ENCODE measurements at places on chromosomes 1 and 21.

DNA sequence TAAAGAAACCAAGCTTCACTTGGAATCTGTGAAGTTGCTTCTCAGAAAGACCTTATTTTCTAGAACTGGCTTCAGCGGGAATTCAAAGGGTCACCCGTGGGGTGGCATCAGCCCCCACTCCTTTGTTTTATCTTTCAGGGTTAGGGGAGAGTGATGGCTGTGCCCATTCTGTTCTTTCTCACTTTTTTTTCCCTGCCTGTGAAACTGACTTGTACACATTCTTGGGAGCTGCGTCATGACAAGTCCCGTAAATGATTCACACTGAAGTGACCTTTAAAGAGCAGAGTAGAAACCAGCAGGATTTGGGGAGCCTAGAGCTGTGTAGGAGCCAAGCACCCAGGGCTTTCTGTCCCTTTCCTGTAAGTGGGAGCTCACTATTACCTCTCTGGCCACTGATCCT lies 43.8 kb downstream of the SLC44A3 start:
- DNase-seq: no peak

- no peak for DNase-seq
Measured at GRCh38 chr1:28437264-28437923, 67.9 kb downstream of the PHACTR4 start.

- no peak for DNase-seq
Measured at GRCh38 chr1:67148516-67149178, 13.9 kb upstream of the C1orf141 start.

- no peak for DNase-seq
Measured at GRCh38 chr1:108057541-108057940, 92.6 kb upstream of the VAV3 start.

DNA sequence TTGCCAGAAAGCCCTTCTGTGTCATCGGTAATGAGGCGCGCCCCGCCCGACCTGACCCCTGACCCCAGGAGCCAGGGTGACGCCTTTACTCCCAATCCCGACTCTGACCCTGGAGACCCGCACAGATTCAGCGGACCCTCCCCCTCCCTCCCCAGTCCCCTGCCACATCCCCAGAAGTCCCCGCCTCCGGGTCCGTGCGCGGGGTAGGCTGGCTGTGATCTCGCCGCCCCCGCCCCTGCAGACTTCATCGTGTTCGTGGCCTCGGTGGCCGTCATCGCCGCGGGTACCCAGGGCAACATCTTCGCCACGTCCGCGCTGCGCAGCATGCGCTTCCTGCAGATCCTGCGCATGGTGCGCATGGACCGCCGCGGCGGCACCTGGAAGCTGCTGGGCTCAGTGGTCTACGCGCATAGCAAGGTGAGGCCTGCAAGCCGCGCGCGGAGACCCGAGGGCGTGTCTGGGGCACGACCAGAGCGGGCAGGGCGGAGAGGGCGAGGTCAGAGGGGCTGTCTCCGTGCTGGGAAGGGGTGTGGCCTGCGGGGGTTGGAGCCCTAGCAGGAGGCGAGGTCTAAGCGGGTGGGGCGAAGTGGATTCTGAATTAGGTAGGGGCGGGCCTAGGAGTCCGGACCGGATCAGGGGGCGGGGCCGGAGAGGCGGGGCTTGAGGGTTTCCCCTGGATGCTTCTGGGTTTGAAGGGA lies 34.8 kb downstream of the KCNQ4 start:
- peak; percentile 79 for DNase-seq

GRCh38 chr1:198106011-198106410 lies 50.8 kb upstream of the NEK7 start:
- DNase-seq: no peak

DNA sequence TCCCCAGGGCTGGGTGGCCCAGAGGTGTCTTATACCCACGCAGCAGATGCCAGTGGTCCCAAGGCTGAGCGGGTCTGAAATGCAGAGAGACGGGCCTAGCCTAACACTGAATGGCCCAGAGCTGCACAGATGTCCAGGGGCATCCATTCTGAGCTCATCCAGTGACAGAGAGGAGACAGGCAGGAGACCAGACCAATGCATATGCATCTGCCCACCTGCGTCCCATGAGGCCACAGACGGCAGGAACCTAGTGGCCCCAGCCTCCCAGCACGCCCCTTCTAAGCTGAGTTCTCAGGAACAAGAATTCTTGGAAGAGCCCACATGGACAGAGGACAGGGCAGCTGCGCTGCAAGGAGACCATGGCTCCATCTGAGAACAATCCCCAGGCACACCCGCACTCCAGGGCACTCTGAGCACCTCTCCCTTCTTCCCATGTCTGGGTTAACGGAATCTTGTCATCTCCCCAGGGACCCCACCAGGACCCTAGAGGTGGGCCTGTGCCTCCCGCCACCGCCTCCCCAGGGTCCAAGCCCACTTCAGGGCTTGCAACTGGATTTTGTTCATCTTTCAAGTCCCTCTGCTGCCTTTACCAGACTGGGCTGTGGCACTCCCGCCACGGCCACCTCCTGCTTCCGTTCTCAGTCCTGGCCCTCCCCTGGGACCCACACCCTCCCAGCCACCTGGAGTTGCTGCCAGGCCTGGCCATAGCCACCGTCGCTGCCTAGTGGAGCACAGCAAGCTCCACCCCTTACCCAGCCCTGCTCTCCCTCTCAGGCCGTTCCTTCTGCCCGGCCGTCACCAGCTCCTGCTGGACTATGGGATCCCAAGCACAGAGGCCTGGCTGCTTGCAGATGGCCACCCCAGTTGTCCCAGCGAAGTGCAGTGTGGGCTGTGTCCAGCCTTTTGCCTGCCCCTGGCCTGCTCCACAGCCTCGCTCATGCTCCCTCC lies 3.3 kb downstream of the WNT3A start:
- no peak for DNase-seq

DNA sequence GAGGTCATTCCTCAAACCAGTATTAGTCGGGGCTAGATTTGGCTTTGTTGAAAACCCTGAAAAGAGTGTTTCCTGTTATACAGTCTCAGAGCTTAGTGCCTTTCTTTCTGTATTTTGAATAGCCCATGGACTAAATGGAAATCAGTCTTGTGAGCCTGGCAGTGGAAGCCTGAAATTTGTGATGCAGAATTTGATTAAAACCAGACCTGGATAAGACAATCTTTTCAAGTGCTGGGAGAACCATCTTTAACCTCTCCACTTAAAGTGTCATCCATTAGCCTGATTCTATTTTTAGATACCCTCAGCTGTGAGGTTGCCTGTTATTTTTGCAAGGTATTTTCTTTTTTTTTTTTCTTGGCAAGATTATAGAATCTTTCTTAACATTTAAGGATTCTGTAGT lies 19.5 kb downstream of the ACTN2 start:
- no peak for DNase-seq

DNA sequence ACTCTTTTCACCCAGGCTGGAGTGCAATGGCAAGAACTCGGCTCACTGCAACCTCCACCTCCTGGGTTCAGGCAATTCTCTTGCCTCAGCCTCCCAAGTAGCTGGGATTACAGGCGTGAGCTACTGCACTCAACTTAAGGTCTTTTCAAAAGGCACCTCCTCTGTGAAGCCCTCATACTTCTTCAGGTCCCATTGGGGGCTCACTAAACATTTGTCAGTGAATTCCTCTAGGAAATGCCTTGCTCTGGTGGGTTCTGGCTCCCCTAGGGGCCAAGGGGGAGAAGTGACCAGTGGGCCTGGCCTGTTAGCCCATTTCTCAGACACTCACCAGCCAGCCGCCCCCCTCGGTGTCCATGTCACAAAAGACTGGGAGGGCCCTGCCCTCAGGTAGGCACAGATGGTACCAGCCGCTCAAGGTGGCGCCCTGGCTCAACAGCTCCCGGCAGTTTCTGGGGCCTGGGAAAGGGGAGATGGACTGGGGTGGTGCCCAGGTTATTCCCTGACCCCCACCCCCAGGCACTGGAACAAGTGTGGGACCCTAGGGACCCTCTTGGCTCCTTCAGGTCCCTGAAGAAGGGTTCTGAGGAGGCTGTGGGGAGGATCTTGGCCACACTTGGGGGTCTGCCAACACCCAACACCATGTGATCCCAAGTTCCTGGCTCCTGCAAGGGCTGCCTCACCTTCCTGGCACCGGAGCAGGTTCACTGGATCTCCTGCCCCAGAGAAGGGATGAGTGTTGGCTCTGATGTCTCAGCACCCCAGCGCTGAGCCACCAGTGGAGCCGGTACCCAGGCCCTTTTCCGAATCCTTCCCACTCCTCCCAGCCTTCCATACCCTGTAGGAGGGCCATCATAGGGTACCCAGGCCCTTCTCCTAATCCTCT lies 1.6 kb downstream of the FCN3 start:
- DNase-seq: no peak

GRCh38 chr21:46561445-46562090 lies 43.3 kb downstream of the S100B start:
- DNase-seq: no peak

- DNase-seq: no peak
Measured at GRCh38 chr1:2855206-2856065, 53.9 kb upstream of the TTC34 start.

DNA sequence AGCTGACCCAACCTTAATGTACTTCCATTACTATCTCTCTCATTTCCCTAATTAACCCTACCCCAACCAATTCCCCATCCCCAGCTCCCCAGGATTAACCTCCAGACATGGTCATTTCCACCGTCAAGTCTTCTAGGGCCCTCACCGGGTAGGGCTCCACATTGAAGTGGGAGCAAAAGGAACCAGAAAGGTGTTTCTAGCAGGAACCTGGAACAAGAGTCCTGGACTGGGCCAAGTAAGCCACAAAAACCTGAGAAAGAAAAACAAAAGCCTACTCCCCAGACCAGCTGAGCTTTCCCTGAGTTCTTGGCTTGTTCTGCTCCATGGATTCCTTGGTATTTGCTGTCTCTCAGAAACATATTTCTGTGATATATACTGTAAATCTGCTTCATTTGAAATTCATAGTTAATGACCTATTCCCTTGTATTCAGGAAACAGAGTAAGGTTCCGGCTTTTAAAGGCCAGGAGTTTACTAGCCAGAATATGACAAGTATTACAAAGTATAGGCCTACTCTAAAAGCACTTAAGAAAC lies 58.4 kb downstream of the SYF2 start:
- no peak for DNase-seq

GRCh38 chr1:59506952-59507351 lies 210.1 kb downstream of the FGGY start:
- no peak for DNase-seq

GRCh38 chr21:33115631-33116510 lies 45.9 kb downstream of the OLIG1 start:
- DNase-seq: no peak

DNA sequence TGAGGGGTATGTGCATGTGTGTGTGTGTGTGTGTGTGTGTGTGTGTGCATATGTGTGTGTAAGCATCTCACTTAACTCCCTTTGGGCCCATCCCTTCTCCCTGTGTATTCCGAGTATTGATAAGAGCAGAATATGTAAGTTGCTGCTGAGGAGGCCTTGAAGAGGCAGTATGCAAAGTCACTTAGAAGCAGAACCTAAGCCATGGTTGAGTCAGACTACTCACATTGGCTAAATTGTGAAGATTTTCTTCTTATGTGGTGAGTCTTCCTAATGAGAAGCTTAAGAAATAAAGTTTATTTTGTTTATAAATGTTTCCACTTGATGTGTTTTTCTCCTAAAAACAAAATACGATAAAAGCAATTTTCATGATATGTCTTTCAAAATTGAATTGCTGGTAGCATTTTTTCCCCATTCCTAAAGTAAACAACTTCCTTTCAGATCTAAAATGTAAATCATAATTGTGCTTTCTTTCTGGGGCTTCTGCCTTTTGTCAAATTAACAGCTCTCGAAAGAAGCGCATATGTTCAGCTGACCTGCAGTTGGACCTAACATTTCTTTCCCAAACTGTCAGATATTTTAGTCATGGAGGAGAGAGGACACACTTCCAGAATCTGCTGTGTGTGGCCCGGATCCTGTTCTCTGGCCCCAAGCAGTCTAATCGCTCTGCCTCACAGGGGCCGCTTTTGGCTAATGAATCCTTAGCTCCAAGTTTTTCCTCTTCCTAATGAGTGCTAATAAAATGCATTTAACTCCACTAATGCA lies 284.0 kb downstream of the DUSP10 start:
- DNase-seq: no peak

DNA sequence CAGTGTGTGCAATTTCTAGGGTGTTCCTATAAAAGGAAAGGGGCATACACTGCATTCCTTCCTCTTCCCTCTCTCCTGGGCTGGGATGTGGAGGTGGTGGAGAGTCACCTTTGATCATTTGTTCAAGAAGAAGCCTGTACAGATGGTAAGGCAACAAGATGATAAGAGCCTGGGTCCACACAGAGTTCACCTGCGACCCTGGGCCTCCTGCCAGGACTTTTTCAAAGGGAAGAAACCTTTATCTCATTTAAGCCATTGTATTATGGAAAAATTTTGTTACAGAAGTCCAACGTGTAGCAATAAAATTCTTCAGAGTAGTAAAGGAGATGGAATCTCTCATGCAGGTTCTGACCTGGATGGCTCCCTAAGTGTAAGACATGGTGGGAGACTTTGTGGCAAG lies 189.1 kb downstream of the MIS18A start:
- DNase-seq: no peak

DNA sequence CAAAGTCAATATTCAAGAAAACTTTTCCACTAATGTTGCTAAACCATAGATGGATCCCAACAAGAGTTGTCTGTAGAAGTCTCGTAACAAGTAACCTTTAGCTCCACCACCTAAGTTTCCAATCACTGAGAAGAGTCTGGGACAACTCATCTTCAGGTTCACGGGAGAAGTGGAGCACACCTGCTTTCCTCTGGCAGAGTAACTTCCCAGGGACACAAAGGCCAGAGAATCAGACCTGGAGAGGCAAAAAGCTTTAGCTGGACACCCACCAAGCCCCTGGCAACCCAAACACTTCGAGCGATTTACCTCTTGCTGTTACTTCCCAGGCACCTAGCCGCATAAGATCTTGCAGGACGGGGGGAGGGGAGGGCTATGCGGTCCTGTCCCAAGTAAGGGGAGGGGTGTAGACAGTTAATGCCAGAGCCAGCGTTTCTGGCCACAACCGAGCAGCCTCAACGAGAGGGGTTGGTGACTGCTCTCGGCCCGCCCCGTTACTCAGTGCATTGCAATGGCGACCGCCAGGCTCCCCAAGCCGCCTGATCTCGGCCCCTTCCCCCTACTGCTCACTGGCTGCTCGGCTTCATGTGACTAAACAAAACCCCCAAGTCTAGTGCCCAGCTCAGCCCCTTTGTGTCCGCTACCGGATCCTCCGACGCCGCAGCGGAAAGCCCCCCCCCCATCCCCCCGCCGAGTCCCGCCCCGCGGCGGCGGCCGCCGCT lies 709 bp downstream of the ZNF644 start:
- no peak for DNase-seq

GRCh38 chr1:111052246-111052645 lies 87.6 kb downstream of the DRAM2 start:
- DNase-seq: no peak

All from stimulated activated CD4-positive, alpha-beta T cell treated with anti-CD3 and anti-CD28 coated beads, Interleukin-15, amount 100 ng/mL, for 1 hour (primary cell).